ENCODE measurements at places on chromosomes 1 and 21.

GRCh38 chr1:112110031-112110430, 120.6 kb upstream of the KCND3 start:
- no peak for DNase-seq

- DNase-seq: no peak
Observed at GRCh38 chr1:109111386-109112055, 2.4 kb upstream of the ELAPOR1 start.

DNA sequence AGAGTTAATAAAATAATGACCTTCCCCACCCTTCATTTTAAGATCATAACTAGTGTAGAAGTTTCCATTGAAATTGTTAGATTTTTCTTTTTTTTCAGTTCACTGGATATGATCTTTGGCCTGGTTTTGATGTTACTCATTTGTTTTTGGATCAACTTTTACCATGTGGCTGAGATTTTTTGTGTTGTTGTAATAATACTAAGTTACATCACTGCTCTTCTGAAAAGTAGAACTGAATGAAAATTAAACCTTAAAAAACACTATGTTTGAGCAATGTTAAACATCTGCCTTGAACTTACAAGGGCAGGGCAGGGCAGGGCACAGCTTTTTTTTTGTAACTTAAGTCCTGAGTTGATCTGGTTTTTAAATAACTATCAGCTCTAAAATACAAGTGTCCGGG, 204.8 kb upstream of the ADAMTS5 start:
- DNase-seq: no peak

DNA sequence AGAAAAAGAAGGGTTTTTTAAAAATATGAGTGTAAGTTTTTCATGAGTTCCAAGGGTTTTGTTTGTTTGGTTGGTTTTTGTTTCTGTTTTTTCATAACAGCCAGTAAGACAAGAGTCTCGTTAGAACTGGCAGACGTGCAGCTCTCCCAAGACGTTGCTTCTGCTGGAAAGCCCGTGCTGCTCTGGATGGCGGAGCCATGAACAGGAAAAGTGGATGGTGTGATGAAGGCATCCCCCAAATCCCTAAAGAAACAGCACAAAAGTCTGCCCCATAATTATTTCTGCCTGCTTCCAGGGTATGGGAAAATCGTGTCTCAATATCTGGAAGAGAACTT, 157.9 kb upstream of the BACE2 start:
- DNase-seq: no peak

GRCh38 chr1:90370686-90371447, 346.2 kb downstream of the BARHL2 start:
- DNase-seq: no peak

DNA sequence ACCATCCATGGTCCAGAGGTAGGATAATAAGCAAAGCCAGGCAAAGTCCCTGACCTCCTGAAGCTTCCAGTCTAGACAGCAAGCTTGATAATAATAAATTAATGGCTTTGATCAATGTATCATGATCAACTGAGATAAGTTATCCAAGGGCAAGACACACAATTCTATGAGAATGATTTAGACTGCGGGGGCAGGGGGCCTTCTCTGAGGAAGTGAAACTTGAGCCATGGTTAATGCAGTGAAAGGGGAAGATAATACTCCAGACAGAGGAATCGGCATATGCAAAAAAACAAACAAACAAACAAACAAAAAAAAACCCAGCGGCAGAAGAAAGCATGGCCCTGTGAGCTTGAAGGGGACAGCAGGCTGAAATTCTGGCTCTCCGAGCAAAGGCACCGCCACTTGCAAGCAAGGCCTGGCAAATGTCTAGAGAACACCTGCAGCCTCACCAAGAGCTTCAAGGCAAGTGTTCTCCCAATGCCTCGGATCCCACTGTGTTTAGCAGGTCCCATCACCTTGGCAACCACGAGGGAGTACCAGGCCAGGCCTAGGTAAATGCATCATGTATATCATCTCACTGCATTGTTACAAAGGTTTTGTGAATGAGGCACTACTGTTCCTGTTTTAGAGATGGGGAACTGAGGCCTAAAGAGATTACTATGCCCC, 24.9 kb downstream of the CSMD2 start:
- DNase-seq: no peak

- DNase-seq: no peak
Observed at GRCh38 chr1:229938551-229938950, 128.5 kb upstream of the GALNT2 start.

DNA sequence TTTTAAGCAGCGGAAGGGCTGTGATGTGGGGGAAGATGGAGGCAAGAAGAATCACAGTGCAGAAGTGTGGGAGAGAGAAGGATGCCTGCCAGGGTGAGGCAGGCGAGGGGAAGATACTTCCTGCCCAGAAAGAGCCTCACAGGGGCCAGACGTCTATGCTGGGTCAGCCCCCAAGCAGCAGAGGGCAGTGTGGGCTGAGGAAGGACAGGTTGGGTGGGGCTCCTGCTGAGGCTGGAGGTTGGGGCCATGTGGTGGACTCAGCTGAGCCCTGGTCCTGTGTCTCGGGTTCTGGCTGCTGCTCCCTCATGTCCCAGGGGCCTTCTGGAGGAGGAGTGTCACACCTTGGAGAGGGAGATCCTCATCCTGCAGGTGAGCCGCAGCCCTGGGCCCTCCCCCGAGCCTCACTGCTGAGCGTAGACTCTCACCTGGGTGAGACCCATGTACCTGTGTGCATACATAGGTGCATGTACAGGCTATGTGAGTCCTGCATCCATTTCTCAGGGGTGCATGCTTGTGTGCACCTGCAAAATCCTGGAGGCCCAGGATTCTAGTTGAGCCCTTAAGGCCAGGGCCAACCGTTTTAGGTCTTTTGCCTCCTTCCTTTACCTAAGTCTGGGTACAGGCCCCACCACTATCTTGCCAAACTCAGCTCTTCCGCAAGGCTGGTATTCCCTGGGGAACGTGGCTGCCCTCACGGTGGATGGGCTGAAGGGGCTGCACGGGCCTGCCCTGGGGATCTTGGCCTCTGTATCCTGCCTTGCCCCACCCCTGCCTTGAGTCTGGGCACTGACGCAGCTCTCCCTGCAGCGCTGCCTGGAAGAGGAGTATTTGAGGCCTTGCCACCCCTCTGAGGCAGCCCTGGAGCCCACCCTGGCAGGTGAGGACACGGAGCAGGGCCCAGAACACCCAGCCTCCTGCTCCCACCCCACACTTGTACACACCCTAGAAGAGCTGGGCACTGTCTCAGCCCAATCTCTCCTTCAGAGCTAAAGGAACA, 3.7 kb downstream of the CCDC24 start:
- DNase-seq: no peak

DNA sequence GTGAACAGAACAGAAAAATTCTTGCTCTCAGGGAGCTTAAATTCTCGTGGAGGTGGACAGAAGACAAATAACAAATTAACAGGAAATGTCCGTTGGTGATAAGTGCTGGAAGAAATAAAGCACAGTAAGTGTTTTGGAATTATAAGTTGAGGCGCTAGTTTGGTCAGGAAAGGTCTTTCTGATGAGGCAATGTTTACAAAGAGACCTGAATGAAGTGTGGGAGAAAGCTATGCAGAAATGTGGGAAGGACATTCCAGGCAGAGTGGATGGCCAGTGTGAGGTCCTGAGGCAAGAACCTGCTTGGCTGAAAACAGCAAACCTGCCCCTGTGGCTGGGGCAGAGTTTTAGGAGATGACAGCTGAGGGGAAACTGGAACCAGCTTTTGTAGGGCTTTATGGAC, 23.3 kb downstream of the NGF start:
- DNase-seq: no peak

DNA sequence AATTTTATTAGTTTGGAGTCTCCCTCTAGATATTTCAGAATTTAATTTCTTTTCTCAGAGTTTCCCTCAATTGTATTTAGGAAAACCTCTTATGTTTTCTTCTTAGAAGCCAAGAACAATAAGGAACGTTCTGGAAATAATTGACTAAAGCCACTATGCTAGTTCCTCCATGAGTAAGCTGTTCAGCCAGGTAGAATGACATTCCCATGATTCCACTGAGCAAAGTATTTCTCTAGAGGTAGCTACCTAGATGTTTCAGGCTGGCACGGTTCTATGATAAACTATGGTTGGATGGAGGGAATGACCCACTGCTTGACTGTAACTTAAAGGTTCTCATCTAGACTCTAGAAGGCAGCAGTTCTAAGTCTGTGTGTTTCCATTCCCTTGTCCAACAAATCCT, 62.4 kb downstream of the CLDN17 start:
- DNase-seq: no peak

GRCh38 chr21:36188081-36188681, 31.6 kb downstream of the DOP1B start:
- DNase-seq: peak; percentile 9

DNA sequence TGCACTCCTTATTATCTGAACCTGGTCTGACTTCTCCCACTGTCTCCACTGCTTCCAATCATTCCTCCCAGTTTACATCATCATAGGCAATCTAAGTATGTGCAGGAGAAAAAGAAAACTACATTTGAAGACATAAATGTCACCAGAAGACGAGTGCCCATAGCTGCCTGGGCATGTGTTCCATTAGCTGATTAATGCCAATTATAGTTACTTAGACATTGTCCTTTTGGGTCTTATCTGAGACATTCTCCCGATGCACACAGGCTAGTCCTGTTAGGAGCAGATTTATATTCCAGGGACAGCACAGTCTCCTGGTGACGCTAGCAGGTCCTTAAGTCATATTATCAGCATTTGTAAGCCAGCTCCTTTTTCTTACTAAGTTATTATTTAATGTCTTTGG, 52.6 kb upstream of the PTGFRN start:
- DNase-seq: no peak

DNA sequence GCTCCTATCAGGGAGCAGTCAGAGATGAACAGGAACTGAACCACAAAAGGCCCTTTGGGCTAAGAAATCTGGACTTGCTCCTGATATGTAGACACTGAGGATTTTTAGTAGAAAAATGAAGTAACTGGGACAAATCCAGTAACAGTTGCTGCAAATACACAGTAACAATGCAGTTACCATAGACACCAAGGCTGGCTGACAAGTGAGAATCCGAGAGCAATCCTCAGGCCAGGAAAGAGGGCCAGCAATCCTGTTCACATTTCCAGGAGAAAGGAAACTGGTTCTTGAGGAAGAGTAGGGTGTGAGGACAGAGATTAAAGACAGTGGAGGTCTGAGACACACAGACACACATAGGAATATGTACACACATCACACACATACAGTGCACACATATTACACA, 9.3 kb upstream of the LORICRIN start:
- no peak for DNase-seq

- no peak for DNase-seq
Observed at GRCh38 chr21:29235714-29236197, 63.0 kb upstream of the BACH1 start.

- no peak for DNase-seq
Observed at GRCh38 chr1:32695098-32695904, 7.3 kb downstream of the SYNC start.

DNA sequence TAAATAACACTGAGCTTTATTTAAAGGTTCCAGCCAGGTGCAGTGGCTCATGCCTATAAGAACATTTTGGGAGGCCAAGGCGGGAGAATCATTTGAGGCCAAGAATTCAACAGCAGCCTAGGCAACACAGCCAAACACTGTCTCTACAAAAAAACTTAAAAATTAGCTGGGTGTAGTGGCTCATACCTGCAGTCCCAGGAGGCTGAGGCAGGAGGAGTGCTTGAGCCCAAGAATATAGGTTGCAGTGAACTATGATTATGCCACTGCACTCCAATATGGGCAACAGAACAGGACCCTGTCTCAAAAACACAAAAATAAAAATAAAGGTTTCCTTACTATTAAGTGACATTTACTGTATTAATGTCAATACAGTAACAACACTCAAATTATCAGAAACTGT, 2.1 kb downstream of the TAF12 start:
- peak; percentile 38 for DNase-seq

DNA sequence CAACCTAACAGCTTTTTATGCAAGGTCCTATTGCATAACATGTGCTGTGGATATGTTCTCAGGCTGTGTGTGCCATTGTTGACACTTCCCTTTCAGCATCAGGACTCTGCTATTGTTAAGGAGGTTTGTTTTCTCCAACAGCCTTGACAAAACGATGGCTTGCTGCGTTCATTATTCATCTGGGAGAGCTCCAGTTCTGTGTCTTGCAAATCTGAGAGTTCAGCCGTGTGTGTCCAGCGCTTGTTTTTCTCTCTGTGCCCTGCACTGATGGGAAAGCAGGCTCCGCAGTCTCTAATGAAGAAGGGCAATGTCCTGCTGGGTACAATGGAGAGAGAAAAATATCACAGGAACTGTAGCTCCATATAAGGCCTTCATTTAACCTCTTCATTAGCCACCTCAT, 63.7 kb downstream of the CLDN17 start:
- no peak for DNase-seq

GRCh38 chr1:15337656-15338402, 71.9 kb upstream of the EFHD2 start:
- DNase-seq: no peak

- DNase-seq: no peak
Observed at GRCh38 chr1:177872308-177872900, 97.5 kb downstream of the SEC16B start.

GRCh38 chr1:17405898-17406759, 33.3 kb downstream of the RCC2 start:
- DNase-seq: peak; percentile 51

- DNase-seq: no peak
Observed at GRCh38 chr1:236129306-236129705, 13.0 kb upstream of the GPR137B start.

DNA sequence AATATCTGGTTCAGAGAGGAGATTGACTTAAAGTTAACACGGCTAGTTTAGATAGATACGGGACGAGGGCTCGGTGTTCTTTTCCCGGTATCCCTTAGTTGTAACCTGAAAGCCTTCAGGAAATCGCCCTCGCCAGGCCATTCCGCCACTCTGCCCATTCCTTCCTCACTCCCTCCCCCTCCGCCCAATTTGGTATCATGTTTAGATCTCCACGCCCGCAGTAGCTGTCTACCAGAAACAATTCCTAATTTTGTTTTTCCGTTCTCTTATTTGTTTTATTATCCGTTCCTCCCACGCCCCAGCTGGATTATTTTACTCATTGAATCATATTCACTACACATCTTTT, 685 bp upstream of the VAMP4 start:
- peak; percentile 32 for DNase-seq

- no peak for DNase-seq
Observed at GRCh38 chr1:162471290-162471853, 26.2 kb upstream of the UHMK1 start.

- no peak for DNase-seq
Observed at GRCh38 chr1:38231941-38232340, 185.3 kb upstream of the POU3F1 start.

DNA sequence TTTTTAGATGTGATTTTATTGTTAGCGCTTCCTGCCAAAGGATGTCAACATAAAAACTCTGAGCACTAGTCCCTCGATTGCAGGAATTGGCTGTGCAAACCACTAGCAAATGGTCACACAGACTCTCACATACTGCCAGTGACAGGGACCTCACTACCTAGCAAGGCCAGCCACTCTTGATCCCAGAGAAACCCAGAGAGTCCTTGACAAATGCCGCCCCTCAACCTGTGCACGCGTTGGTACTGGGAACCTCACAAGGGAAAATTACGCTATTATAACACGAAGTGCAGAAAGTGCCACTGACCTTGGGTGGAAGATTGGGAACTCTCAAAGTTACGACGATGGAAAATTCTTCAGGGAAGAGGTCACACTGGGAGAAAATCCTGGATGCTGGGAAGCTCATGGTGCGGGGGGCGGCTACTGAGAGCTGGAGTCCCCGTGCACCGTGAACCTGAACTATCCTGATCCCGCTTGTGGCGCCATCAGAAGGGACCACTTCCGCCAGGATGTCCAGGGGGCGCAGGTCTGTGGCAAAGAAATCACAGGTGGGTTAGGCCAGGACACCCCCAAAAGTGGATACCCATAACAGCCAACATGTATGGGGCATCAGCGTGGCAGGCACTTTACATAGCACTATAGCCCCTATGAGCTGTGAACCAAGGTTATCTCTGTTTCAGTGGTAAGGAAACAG, 5.9 kb upstream of the KRTAP10-4 start:
- no peak for DNase-seq

Data from CD4-positive, alpha-beta T cell treated with Interleukin-6 for 4 hours (primary cell).